SJSA1 (cell line): ENCODE measurements at places on chromosomes 12 and 14. TPM values are rescaled to one million over a fixed set of nuclear protein-coding genes. Genes with fewer than 3 reads are reported as not detected.

PROX2 gene
- not detected in 2 replicates for total RNA-seq

DNA sequence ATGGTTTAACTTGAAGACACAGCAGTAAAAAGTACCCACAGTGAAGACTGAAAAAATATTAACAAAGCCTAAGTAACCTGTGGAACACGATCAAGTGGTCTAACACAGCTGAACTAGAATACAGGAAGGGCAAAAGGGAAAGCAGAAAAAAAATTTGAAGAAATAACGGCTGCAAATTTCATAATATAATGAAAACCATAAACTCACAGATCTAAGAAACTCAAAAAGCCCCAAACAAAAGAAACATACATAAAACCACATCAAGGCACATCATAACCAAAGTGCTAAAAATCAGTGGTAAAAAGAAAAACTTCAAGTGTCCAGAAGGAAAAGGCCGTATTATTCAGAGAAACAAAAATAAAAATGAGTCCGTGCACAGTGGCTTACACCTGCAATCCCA lies 30.9 kb downstream of the SPPL3 start:
- DNase-seq, result no peak

- DNase-seq, result no peak
These were observed 321.0 kb upstream of the RTL1 start for GRCh38 chr14:101224356-101225156.

GRCh38 chr12:116692605-116693004 lies 45.3 kb downstream of the SPRING1 start:
- DNase-seq, result no peak
